ENCODE measurements at places on chromosomes 7 and 10.
A peak's percentile ranks its signal among the peaks of the same experiment; 100 is the strongest.

- DNase-seq = no peak
Measured at GRCh38 chr10:21010615-21011014, 113.5 kb upstream of the NEBL start.

DNA sequence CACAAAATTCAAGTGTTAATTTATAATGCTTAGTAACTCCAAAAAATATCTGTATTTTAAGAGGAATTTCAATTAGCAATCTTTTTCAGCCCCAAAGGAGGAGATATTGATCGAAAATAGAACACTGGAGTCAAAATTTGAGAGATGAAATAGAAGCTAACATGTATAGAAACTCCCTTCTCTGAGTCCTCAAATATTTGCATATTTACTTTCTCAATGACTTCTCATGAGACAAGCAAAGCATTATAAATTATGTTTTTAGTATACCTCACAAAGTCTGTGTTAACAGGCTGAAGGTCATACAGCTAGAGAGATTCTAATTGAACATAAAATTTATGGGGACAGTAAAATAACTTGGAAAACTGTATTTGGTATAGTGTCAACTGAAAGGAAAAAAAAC is 260.5 kb downstream of the GPAM start:
- DNase-seq = no peak

DNA sequence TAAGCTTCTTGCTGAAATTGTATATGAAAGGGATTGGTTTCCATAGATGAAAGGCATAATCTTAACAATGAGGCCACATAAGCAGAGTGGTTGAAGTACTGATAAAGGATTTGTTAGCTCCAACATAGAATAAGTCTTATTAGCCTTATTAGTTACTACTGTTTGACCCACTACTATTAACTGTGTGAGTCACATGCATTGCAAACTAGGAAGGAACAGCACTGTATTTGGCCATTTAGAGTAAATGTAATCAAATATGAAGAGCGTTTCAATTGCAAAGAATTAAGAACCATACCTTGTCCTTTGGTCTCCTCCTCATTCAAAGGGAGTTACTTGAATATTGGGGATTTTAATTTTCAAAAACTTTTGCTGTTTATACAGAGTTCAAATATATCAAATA is 428.9 kb downstream of the MDFIC start:
- DNase-seq = no peak

DNA sequence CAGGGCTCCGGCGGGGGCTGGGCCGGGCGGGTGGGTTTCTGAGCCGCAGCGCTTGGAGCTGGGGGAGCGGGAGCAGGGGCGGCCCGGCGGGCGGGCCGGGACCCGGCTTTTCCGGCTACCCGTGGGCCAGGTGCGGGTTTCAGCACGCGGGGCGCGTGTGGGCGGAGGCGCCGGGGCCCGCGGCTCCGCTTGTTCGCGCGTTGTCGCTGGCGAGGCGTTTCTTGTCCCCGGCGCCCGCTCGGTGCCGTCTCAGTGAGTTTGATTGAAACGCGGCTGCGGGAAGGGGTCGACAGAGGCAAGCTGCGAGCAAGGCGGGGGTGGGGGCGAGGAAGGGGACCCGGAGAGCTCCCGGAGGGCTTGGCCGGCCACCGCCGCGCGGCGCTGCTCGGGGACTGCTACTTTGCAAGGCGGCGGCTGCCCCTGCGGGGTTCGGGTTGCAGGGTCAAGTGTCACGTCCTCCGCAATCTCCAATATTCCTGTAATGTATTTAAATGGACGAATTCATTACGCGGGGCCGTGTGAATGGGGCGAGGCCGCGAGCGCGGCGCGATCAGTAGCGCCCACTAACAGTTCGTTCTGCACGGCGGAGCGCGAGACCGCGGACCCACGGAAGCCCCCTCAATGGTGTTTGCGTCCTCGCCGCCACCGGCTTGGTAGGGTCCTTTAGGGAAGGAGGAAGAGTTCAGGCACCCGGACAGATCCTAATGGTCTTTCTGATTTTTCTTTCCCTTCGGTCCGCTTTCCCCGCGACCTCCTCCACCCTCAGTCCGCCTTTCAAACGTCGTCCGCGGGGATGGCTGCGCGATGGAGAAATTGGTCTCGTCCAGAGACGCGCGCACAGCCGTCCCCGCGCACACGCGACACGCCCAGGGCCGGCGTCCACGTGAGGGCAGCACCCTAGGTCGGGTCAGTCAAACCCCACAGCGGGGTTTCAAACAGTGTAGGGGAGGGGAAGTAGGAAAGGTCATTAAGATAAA is 76.9 kb downstream of the INSIG1 start:
- DNase-seq = no peak

- DNase-seq = no peak
Measured at GRCh38 chr7:159061674-159062212, 82.9 kb downstream of the VIPR2 start.

DNA sequence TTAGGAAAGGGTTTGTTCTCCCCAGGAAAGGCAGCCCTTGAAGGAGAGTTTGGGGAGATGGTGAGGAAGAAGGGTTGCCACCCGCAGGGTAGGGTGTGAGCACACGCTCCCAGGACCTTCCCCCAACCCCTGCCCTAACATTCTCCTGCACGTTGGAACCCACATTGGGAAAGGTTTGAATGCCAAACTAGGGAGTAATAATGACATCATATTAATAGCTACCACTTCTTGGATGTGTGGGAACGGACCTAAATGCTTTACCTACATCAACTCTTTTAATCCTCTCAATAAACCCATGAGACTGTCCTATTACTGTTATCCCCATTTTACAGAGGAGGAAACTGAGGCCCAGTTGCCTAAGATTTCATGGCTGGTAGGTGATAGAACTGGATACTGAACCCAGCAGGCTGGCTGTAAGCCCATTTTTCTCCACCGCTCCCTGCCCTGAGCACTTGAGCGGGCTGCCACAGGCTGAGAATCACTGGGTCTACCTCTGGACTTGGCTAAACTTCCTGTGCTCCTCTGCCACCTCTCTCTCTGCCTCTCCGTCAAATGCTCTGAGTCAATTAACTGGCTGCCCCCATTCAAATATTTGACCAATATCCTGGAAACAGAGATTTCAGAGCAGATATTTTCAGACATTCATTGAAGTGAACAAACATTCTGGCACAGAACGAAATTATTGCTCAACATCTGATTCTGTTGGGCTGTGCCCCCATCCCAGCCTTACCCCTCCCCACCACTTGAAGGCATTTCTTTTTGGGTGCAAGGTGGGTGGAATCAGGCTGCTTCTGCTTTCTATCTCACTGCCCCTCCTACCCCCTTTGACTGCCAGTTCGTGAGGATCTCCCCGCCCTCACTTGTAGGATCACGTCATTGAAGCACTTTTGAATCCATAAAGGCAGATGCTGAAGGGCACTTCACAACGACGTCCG is 129.7 kb downstream of the C10orf105 start:
- DNase-seq = peak; percentile 12

DNA sequence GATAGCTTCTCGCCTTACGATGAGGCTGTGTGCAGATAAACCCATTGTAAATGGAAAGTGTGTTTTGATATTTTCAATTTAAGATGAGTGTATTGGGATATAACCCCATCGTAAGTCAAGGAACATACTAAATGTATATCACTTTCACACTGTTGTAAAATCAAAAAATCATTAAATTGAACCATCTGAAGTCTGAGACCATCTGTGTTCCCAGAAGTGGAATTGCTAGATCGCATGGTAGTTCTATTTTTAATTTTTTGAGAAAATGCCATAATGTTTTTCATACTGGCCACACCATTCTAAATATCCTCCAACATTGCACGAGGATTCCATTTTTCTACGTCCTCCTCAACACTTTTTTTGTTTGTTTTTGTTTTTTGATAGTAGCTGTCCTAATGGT is 209.1 kb upstream of the MTPN start:
- DNase-seq = no peak

- DNase-seq = no peak
Measured at GRCh38 chr10:131179361-131179760, 132.2 kb downstream of the TCERG1L start.

- peak; percentile 1 for DNase-seq
Measured at GRCh38 chr10:13100349-13101294, 659 bp downstream of the OPTN start.

GRCh38 chr7:69467826-69468225 is 130.4 kb upstream of the AUTS2 start:
- no peak for DNase-seq

DNA sequence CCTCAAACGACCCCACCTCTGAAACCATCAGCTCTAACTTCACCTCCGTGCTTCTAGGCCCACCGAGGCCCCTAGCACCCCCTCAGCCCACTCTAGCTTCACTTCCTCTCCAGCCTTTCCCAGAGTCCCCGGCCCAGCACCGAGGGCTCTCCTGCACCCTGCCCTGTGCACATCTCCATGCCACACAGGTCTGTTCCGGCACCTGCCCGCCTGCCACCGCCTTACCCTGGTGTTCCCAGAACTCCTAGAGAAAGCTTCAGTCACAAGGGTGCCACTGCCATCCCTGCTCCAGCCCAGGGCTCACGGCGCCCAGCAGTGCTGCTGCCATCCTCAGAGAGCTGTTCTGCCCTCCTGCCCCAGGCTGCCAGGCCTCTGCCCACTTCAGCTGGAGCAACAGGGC is 61.3 kb upstream of the INSIG1 start:
- DNase-seq = no peak
